COR-L47 (cell line): ENCODE measurements at places on chromosomes 1 and 21.

DNA sequence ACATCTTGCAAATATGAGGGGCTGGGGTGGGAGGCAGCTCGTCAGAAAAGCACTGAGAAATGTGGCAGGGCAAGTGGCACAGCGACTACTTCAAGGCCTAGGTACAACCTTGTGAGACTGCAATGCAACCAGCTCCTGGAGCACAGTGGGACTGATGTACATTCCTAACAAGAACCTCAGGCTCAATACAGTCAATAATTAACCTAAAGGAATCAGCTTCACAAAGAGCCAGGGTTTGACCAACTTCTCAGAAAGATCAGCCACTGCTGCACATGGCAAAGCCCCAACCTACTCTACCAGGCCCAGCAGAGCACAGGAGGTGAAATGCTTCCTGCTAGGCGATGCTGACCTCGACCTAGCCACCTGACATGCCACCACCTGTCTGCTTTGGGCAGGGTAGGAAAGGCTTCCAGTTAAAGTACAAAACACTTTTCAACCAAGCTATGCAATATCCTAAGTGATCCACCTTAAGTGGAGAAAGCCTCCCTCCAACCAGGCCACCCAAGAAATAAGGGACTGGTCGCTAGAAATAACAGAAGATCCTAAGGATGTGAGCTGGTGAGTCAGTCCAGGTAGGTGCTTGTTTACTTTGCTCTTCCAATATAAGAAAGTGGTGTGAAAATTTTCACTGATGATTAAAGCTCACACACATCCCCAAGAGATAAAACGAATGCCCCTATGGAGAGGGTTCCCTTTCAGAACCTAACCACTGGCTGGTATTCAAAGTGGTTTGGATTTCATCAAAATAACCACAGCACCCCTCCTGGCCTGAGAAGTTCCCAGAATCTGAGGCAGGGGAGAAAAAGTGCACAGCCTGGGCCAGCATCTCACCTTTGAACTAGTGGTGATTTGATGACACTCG, 2.1 kb downstream of the RIPK4 start:
- DNase-seq: no peak

DNA sequence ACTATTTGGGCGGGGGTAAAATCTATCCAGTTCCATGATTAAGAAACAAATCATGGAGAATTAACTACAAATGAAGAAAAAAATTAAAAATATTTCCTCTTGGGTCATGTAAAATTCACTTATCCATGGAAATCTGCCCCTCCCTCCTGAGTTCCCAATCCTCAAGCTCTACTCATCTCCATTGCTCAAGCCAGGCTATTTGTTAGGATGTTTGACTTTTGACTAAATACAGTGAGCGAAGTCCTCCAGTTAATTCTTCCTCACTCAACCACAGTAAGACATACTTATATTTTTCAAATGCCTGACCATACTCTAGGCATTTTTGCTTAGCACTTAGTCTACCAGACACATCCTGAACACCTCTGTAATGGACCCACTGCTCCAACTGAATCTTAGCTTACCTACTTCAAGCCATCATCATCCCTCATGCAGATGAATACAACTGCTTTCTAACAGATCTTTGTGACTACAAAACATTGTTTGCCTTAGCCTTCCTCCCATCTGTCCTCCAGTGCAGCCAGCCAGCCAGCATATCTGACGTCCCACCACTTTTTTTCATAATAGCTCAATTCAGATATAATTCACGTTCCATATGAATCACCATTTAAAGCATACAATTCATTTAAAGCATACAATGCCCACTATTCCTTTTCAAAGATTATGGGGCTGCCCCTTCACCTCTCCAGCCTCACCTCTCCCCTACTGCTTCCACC, 154.2 kb downstream of the RERE start:
- DNase-seq: no peak

DNA sequence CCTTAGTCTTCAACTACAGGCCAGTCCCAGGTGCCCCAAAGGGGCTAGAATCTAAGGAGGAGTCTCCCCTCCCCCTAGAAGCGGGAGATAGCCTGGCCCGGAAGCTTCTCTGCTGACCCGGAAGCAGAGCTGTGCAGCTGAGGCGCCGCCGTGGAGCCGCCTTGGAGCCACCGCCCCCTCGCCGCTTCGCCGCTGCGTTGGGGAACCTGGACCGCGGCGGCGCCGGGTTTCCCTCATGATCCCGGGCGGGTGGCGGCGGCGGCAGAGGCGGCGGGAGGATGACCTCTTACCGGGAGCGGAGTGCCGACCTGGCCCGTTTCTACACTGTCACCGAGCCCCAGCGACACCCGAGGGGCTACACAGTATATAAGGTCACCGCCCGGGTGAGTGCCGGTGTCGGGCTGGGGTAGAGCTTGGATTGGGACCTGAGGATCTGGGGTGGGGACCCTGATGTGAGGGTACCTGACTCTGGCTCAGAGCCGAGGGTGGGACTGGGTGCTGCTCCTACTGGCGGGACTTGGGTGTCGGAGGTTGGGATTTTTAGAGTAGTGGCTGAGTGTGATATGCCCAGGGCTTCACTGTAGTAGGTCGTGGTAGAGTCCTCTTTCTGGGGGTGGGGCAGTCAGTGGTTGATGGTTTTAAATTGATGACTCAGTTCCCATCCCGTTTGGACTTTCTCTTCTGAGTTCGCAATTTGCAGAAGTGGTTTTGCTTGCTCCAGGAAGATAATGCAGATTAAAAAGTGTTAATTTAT, at the start of gene RPS6KC1:
TSS of gene RPS6KC1 (plus strand) at position 115 of the 754 bp plus-strand sequence. CDS start at position 279, 164 bp downstream.
- DNase-seq: peak; percentile 85

GRCh38 chr1:54289712-54290233, 89.8 kb downstream of the MRPL37 start:
- no peak for DNase-seq

DNA sequence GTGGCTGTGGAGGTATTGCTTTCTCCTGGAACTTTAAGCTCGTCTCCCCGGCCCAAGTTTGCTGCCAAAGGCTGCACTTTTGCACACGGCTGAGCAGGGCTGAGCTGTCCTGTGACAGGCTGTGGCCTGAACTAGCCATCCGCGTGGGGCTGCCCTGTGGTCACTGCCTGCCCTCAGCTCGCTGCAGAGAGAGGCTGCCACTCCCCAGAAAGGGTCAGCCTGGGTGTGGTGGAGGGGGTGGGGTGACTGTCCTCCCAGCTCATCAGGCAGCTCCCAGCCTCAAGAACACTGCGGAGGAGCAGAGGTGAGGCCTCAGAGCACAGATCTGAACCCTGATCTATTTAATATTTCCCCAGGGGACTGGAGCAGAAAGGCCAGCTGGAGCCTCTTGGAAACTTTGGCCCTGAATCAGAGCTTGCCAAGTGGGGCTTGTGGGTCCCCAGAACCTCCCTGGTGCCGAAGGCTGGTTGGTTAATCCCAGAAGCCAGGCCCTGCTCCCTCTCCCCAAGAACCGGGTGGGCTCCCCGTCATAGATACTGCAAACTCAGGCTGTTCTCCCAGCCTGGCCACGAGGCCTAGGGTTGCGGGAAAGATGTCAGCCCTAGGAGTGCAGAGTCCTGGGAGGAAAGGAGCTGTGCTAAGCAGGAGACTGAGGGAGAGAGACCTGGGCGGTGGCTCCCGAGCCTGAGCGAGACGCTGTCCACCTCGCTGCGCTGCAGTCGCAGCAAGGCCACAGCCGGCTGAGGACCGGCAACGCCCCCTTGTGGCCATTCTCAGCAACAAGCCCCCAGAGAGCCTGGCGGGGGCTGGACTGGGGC, 125.1 kb upstream of the IPO9 start:
- peak; percentile 83 for DNase-seq

DNA sequence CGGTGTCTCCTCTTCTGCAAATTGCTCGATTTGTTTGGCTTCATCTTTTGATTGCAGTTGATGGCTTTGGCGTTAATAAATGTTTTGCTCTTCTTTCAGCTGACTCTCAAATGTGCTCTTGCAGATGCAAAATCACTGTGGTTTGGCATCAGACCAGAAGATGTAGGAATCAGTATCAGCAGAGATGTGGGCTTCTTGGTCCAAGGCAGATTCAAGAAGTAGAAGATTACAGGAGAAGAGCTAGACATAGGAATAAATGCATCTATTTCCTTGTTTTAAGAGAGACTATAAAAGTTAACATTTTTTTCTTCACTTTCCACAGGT, 59.8 kb upstream of the BACH1 start:
- no peak for DNase-seq

DNA sequence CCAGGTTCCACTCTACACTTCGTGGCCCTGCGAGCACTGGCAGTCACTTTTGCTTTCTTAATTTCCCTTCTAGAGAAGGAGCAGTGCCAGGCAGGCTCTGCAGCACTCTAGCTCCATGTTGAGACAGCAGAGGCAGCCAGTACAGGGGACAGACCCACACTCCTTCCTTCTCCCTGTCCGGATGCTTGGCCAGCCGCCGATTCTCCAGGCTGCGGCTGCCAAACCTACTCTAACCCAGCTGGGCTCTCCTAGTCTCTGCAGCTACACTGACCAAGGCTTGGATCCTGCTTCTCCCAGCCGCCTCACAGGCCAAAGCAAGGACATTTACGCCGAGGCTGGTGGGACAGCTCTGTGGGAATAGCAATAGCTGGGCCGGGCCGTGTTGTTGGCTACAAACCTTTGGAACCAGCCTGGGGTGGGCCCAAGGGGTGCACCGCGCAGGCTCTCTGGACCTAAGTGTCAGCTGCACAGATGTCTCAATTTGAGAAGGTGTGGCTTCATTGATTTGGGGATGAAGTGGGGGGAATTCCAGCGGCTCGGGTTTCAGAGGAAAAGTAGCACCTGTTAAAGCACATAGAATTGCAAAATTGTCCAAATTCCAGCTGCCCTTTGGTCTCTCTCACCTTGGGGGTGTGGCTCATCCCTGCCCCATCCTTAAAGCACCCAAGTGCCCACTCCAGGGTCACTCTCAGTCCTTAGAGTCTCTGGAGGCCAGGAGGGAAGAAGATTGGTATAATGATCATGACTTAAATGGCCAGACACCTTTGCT, 3.2 kb downstream of the BARHL2 start:
- DNase-seq: no peak

- DNase-seq: no peak
Observed at GRCh38 chr1:113459279-113459678, 69.0 kb downstream of the MAGI3 start.

DNA sequence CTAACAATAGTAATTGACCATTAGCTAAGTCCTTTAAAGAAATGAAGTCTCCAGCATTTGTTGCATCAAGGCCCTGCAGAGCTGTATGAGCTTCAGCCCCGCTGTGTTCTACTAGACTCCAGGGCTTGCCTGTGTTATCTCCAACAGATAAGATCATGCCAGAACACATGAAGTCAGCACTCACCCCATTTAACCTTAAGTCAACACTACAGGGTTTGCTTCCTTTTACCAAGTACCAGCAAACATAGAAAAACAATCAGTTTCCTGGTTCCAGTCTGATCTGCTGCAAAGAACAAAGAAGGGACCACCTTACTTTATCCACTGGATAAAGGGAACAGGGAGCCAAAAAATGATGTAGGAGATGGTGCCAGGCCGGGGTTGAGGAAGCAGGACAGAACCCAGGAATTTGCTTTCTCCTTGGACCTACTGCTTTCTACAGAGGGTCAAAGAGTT, 41.3 kb upstream of the ENAH start:
- DNase-seq: no peak

- DNase-seq: peak; percentile 6
Observed at GRCh38 chr1:67058242-67058641, 4.3 kb upstream of the SLC35D1 start.

GRCh38 chr1:27300341-27301051, 21.5 kb upstream of the TMEM222 start:
- DNase-seq: peak; percentile 79

DNA sequence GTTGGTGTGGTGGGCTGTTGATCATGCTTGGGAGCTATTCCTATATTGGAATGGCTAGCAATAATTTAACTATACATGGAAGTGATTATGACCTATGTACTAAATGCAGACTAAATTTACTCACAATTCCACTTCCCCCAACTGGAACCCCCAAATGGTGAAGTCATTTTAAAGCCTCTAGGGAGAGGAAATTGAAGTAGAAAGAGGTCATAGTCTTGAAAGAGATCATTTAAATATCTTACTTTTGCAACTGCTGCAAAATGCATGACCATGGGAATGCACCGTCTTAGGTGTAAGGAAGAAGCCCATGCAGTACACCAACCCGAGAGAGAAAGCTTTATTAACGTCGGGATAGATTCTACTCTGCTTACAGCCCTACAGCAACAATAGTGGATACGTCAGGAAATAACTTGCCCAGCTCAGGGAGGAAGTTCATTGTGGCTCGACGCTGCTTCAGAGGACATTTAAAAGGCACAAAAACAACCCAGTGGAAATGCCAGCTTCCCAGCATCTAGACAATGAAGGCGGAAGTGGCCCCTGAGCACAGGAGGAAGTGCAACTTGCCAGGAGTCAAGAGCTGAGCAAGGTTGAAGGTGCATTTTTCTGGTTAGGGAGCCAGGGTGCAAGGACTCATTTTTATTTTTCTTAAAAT, 26.5 kb downstream of the CYYR1 start:
- DNase-seq: no peak

- no peak for DNase-seq
Observed at GRCh38 chr1:13513063-13513894, 524 bp downstream of the LRRC38 start.

GRCh38 chr1:219155135-219155534, 18.5 kb upstream of the LYPLAL1 start:
- DNase-seq: no peak

- DNase-seq: no peak
Observed at GRCh38 chr1:18541046-18541795, 60.5 kb downstream of the KLHDC7A start.

- no peak for DNase-seq
Observed at GRCh38 chr1:156544592-156545102, 27.7 kb downstream of the IQGAP3 start.

DNA sequence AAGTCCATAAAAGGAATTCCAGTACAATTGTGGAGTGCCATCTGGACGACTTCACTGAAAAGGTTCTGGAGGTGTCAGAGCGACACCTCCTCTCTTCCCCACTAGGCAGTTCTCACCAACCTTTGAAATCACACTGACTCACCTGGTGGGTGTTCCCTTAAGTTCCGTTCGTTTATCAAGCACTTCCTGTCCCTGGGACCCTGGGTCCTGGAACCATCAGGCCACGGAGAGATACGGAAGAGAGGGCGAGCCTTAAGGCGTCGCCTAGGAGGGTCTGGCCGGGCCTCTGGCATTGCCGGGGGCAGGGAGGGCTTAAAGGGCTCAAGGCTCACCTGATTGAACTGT, 317 bp downstream of the SPAG17 start:
- no peak for DNase-seq

DNA sequence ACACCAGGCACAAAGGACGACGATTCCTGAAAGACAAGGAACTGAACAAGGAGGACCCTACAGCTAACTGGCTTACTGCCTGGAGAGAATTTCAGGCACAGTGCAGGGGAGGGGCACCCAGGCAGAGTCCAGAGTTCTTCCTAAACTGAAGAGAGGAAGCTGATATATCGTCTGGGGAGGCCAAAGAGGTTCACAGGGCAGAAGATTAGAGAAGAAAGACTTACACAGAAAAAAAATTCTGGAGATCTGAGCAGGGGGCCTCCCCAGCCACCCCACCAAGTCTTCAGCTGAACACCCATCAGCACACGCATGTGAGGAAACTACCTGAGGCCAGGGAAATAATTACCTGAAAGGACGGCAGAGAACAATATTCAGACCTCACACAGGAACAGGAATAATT, 24.6 kb downstream of the SORT1 start:
- DNase-seq: no peak

- no peak for DNase-seq
Observed at GRCh38 chr1:84366786-84367185, 31.5 kb upstream of the DNASE2B start.
